Bronchial smooth muscle cell (primary cell): ENCODE measurements at places on chromosomes 4 and X. TPM values are rescaled to one million over a fixed set of nuclear protein-coding genes. Genes with fewer than 3 reads are reported as not detected.

LAS1L gene
- total RNA-seq: 14.9 and 18.0 TPM in 2 replicates

ERAS gene
- not detected in 2 replicates for total RNA-seq

VCX3B gene
- total RNA-seq: not detected in 2 replicates

GAGE2A gene
- not detected in 2 replicates for total RNA-seq

POU3F4 gene
- not detected in 2 replicates for total RNA-seq

CLIC2 gene
- total RNA-seq: 13.7 and 21.0 TPM in 2 replicates

PCDH18 gene
- total RNA-seq: 387 and 423 TPM in 2 replicates

HERC5 gene
- total RNA-seq: 1.9 and 5.6 TPM in 2 replicates

LANCL3 gene
- total RNA-seq: not detected in 2 replicates

MAGEA2 gene
- 0.16 TPM in 1 of 2 replicates, not detected in the other for total RNA-seq

MAN2B2 gene
- total RNA-seq: 15.9 and 20.6 TPM in 2 replicates

LRP2BP gene
- 0.16 and 0.26 TPM in 2 replicates for total RNA-seq

FGF13 gene
- 29.3 and 58.0 TPM in 2 replicates for total RNA-seq

NWD2 gene
- under 0.01 TPM in 1 of 2 replicates, not detected in the other for total RNA-seq

NDNF gene
- 0.09 and 0.32 TPM in 2 replicates for total RNA-seq

NLGN3 gene
- total RNA-seq: 0.26 and 0.95 TPM in 2 replicates

CLDN22 gene
- total RNA-seq: not detected in 2 replicates

BMX gene
- total RNA-seq: not detected in 2 replicates

BST1 gene
- 8.7 and 12.1 TPM in 2 replicates for total RNA-seq

FSTL5 gene
- not detected in 2 replicates for total RNA-seq

NXF2 gene
- total RNA-seq: not detected in 2 replicates

TMPRSS11E gene
- total RNA-seq: 0.16 TPM in 1 of 2 replicates, not detected in the other

PDLIM3 gene
- 9.5 and 44.7 TPM in 2 replicates for total RNA-seq

HPSE gene
- total RNA-seq: 0.63 and 0.69 TPM in 2 replicates

OTUD6A gene
- not detected in 2 replicates for total RNA-seq

NDST3 gene
- 0.16 TPM in 1 of 2 replicates, not detected in the other for total RNA-seq

TCEAL7 gene
- 32.1 and 74.1 TPM in 2 replicates for total RNA-seq

GPR50 gene
- not detected in 2 replicates for total RNA-seq

RHOXF2B gene
- total RNA-seq: not detected in 2 replicates
